ENCODE measurements at places on chromosomes 16 and 17. TPM values are rescaled to one million over a fixed set of nuclear protein-coding genes. Genes with fewer than 3 reads are reported as not detected.

GRCh38 chr17:63116967-63117830 is 151.2 kb downstream of the TANC2 start:
- DNase-seq: peak; percentile 62

- no peak for DNase-seq
These were observed 134.0 kb downstream of the MYO1D start for GRCh38 chr17:32742681-32743538.

- no peak for DNase-seq
These were observed 129.4 kb upstream of the ANKFN1 start for GRCh38 chr17:56023851-56024250.

- no peak for DNase-seq
These were observed 606 bp downstream of the ABCA10 start for GRCh38 chr17:69228018-69228417.

DNA sequence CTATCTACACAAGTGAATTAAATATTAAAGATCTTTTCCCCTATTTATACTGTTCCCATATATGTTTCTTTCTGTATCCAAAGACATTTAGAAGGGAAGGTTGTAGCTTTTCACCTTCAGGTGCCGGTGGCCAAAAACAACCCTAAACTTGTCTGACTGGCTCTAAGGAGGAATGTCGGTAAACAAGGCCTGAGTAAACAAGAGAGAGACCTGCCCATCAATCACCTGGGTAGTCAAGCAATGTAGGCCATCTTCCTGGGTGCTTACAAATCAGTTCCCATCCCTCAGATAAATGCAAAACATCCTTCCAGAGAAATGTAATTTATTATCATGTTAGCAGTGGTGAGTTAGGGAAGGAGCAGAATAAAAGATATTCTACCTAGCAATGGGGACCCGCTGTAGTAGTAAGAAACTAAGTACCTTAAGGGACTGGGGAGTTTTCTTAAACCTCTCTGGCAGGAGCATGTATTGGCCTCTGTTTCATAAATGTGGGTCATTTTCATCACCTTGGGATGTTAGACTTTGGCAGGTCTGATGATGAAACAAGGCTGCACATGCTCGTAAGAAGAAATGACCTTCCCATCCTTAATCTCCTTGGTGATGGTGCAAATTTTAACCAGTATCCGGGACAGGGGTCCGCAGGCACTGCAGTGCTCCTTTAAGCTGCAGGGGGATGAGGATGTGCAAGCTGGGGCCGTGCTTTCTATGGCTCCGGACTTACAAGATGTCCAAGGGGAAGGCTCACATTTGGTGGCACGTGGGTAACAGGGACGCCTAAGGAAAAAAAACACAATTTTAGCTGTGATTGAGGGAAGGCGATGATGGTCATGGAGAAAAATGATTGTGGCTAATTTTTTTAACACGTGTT is 8.4 kb downstream of the KRT39 start:
- DNase-seq: no peak

DNA sequence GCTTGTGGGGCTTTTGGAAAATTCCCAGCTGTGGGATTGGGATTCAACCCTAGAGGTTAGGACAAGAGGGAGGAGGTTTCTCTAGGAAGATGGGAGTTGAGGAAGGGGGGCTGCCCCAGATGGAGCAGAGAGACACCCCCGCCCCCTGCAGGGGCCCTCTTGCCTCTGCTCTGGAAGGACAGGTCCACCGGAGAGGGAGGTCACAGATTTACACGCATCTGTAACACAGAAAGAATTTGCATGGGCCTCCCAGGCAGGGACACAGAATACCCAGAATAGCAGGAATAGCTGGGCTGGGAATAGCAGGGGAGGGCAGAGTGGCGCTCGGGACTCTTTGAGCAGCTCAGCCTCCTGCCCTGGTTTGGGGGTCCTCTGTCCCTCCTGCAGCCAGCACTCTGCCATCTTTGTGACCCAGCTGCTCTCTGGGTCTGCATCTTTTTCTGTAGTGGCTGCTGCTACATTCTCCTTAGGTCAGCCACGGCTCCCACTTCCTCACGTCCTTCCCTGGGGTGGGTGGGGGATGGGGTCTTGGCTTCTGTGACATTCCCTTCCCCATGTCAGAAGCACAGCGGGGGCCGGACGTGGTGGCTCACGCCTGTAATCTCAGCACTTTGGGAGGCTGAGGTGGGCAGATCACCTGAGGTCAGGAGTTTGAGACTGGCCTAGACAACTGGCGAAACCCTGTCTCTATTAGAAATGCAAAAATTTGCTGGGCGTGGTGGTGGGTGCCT is 33.9 kb upstream of the PLLP start:
- DNase-seq: no peak

Gene OR1D2
- total RNA-seq: not detected

GRCh38 chr17:78925662-78926555 is 722 bp upstream of the TIMP2 start:
- no peak for DNase-seq

- no peak for DNase-seq
These were observed 58.2 kb downstream of the PRKCB start for GRCh38 chr16:23893986-23894385.

DNA sequence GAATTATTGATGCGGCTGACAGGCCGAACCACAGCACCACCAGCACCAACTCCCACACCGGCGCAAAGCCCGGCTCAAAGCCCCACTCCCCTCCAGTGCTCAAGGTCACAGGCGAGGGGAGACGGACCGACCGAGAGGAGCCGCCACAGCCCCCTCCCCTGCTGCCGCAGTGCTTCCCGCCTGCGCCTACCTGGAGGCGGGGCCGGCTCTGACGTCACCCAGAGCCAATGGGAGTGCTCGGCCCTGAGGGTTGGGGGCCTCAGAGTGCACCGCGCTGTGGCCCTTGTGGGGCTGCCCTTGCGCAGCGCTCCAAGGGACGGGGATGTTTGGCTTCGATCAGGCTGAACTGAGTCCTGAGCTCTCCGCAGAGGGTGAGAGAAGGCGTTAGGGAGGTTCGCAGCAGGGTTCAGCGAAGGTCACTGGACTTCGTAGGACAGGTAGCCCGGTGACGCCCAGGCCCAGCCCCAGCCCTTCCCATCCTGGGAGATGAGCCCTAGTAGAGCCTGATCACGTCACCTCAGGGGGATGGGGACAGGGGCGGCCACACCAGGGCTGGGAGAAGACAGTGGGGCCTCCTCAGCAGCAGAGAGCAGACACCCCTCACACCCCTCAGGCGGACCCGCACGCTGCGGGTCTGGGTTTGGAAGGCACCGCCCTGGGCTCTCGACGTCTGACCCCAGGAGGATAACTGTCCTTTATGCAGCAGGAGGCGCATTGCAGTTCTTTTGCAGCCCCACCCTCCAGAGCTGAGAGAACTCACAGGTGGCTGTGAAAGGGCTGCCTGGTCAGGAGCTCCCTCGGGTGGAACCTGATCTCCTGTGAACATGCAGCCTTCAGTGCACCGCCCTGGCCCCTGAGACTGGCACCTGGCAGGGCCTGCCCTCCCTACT is 1.5 kb downstream of the NDRG4 start:
- DNase-seq: no peak

Gene KRTAP16-1
- total RNA-seq: not detected

Gene PARD6A
- 1.7 TPM for total RNA-seq

Gene DHRS7C
- 1.1 TPM for total RNA-seq

Gene PLK1
- 3.5 TPM for total RNA-seq

Gene CCL8
- total RNA-seq: 1.0 TPM

Gene STAT3
- total RNA-seq: 96.4 TPM

DNA sequence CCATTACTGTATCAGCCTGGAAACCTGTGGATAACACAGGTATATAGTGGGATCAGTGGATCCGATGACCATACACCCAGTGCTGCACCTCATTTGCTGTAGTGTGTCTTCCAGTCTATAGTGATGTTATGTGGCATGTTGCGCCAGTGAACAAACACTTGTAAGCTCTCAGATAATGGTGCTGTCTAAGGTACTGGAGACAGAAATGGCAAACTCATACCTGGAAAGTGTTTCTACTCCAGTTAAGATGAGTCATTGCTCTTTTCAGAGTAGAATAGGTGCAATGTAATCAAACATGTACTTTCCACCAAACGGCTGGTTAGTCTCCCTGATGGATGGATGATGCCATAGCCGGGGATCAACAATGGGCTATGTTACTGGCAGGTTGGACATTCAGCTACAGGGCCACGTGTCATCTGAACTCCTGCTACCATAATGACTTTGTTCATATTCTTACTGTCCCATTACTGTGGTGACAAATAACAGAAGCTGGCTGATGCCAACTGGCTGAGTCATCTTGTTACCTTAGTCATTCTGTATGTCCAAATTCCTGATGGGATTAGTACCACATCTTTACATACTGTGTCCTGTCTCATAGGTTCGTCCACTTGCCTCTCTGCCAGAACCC is 6.3 kb downstream of the CCL11 start:
- DNase-seq: no peak

DNA sequence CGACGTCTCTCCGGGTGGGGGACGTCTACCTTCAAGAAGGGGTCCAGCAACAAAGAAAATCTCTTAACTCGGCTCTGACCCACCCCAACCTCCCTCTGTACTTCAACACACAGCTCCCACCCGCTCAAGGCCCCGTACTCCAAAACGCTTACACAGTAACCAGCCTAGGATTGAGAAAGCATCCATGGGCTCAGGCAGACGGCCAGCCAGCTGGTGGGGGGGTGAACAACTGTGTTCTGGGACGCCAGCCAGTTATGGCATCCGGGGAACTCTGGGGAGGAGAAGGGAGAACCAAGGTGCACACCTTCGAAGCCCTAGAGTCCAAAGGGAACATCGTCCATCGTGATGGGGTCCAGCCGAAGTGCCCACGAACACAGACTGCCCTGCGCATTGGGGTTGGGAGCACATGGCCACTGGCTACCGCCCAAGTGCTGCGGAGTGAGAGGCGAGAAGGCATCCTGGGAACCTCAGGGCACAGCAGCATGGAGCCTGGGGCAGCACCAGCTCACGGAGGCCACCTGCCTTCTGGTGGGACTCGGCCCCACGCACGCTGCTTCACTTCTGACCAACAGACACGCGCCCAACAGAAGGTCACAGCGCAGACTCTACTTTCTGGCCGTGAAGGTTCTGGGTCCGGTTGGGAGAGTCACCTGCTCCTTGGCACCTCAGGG is 14.3 kb downstream of the SLC16A3 start:
- no peak for DNase-seq

DNA sequence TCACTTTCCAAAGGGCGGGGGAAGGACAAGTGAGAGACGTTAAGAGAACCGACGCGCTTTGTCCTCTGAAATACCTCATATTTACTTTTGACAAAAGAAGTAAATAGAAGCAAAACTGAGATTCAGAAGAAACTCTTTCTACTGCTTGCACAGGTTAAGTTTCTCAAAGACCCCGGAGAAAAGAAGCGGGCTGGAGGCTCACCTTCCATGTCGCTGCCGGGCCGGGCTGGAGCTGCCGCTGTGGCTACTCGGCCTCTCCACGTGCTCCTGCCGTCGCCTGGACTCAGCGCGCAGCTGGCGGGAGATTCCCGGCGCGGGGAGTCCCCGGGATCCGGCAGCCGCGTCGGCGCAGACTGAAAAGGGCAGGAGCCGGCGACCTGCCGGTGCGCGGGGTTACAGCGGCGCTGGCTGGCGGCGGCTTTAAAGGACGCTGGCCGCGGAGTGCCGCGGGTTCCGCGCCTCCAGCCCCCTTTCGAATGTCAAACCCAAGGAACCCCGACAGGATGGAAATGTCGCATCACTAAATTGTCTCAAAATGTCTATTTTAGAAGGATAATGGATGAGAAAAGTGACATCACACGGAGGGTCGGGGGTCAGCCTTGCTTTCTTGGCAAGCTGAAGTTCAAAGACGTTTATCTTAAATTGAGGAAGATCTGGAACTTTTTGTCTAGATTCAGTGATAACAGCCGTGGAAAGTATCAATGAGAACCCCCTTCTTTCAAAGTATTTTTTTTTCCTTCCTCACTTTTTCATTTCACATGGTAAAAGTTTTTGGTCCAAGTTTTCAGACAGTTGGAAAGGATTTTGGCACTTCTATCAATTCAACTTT is at the start of gene IKZF3:
IKZF3 (minus strand) TSS at position 395 of the 829 bp plus-strand sequence; CDS start at position 209, 186 bp downstream.
- no peak for DNase-seq

DNA sequence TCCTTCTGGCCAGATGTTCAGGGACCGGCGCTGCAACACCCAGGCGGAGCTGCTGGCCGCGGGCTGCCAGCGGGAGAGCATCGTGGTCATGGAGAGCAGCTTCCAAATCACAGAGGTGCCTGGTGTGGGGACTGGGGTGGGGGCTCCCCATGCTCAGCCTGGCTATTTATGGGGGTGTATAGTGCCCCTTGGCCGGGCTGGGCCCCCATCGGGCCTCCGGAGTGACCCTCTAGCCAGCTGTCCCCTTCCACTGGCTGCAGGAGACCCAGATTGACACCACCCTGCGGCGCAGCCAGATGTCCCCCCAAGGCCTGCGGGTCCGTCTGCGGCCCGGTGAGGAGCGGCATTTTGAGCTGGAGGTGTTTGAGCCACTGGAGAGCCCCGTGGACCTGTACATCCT is 6.1 kb downstream of the ITGB4 start:
- no peak for DNase-seq

DNA sequence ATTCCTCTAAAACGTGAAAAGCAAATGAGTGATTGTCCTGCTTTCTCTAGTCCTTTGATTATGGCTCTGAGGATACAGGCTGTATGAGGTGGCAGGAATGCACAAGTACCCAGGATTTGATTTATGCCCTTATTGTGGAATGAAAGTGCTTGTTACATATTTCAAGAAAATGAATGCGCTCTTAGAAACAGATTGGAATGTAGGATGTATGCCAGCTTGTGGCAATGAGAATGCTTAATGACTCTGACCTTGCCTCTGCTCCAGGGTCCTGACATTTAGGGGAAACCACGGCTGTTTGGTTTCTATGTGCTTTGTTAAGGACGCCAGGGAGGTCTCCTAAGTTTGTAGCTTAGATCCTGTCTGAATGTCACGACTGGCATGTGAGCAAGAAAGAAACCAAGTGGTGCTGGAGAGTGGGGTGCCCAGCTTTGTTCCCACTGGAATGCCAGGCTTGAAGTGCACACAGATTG is 22.0 kb downstream of the PRCD start:
- no peak for DNase-seq

- no peak for DNase-seq
These were observed 437.2 kb downstream of the HAPSTR1 start for GRCh38 chr16:9528511-9529079.

Gene CD7
- total RNA-seq: 0.69 TPM

DNA sequence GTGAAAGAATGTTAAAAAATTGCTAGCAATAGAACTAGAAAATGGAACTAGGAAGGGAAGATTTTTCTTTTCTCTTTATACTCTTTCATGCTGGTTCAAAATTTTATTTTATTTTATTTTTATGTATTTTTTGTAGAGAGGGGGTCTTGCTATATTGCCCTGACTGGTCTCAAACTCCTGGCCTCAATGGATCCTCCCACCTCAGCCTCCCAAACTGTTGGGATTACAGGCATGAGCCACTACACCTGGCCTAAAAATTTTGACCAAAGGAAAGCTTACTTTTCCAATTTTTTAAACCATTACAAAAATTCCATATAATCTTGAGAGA is 10.0 kb upstream of the TERF2 start:
- no peak for DNase-seq

- no peak for DNase-seq
These were observed 35.7 kb upstream of the METTL9 start for GRCh38 chr16:21563676-21564075.

- DNase-seq: no peak
These were observed 579 bp upstream of the LRRC59 start for GRCh38 chr17:50397919-50398285.
